B cell (primary cell): ENCODE measurements at places on chromosomes 6 and 20.

GRCh38 chr6:12761376-12762115 is 45.0 kb downstream of the PHACTR1 start:
- no peak for DNase-seq

- DNase-seq, result no peak
Measured at GRCh38 chr20:35246723-35247122, 20.2 kb downstream of the MMP24 start.

DNA sequence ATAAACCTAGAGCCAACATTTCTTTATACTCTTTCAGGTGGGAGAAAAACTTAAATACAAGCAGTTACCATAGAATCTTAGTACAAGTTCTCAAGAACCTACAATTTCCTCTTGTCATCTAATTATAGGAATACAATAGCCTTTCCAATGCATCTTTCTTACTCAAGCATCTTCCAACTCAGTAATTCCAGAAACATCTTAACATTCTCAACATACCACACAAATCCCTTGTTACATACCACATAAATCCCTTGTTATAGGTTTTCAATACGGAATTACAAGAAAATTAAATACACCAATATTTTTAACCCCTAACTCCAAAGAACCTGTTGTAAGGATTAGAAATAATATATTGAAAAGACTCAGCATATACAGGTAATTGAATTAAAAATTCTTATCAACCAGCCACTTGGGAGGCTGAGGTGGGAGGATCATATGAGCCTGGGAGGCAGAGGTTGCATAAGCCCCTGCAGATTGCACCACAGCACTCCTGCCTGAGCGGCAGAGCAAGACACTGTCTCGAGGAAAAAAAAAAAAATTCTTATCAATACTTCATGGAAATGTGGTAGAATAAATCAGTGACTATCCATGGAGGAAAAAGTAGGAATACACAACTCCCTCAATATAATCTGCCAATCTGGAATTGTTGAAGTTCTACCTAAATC is 127.5 kb upstream of the CCDC28A start:
- no peak for DNase-seq

GRCh38 chr6:157531986-157532365 is 151.0 kb downstream of the ZDHHC14 start:
- no peak for DNase-seq

- no peak for DNase-seq
Measured at GRCh38 chr6:154558513-154558912, 48.0 kb upstream of the CNKSR3 start.

DNA sequence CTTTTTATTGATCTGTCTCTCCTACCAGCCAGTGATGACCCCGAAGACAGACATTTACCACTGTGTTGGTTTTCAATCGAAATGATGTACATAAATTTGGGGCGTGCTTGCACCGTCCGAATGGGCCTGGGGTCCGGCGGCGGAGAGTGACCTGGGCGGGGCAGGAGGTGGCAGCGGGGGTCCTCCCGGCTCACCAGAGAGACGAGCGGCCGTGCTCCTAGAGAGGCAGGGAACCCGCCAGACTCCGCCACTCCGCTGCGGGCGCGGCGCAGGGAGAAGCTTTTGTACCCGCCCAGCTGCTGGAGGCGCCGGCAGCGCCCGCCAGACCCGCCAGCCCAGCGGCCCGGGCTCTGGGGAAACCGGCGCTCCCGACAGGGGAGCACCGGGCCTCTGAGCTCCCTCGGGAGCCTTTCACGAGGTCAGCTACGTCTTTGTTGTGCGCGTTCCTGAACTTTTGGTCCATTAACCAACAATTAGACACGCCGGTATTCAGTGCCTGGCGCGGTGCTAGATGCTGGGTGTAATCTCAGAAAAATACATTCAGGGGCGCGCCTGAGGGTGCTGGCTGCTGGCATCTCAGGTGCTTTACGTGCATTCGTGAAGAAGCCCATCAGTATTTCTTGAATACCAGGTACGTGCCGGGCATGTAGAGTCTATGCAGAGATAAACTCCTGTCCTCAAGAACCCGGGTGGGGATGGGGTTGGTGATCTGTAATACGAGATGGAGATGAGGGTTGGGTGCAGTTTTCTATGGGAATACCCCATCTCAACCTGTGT is at the start of gene PGBD1:
Gene PGBD1 (plus strand): TSS at position 285 of the 777 bp plus-strand sequence. CDS start 2,242 bp downstream, outside the sequence.
- DNase-seq, result peak; percentile 63

DNA sequence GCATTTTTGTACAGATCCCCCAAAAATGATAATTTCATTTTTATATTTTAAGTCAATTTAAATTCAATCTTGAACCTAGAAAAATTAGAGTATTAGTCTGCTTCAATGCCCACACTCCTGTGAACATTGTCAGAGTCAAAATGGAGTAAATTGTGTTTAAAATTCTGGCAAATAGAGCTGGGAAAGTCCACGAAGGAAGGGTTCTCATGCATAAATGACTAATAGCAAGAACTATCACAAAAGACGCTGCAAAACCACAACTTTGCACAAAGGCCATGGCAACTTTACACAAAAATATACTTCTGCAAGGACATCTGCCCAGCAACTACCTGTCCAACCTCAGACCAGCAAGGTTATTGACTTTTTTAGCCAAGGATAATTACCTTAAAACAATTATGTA is 203.2 kb upstream of the SMLR1 start:
- no peak for DNase-seq

- DNase-seq, result no peak
Measured at GRCh38 chr20:38180781-38181180, 15.7 kb upstream of the TGM2 start.

GRCh38 chr20:24733416-24733815 is 215.7 kb upstream of the CST7 start:
- DNase-seq, result no peak

- no peak for DNase-seq
Measured at GRCh38 chr6:83505356-83505755, 7.0 kb upstream of the PRSS35 start.

GRCh38 chr6:42230345-42231321 is 13.0 kb upstream of the MRPS10 start:
- DNase-seq, result no peak

- peak; percentile 34 for DNase-seq
Measured at GRCh38 chr20:51456511-51457509, 85.7 kb downstream of the NFATC2 start.
